ENCODE measurements at places on chromosomes 7 and 10. TPM values are rescaled to one million over a fixed set of nuclear protein-coding genes. Genes with fewer than 3 reads are reported as not detected.

GRCh38 chr10:71755179-71755879, 18.0 kb downstream of the VSIR start:
- no peak for DNase-seq

- DNase-seq, result no peak
Measured at GRCh38 chr10:89655722-89656121, 10.7 kb upstream of the PANK1 start.

GRCh38 chr7:94277236-94277635, 117.5 kb upstream of the COL1A2 start:
- DNase-seq, result no peak

DNA sequence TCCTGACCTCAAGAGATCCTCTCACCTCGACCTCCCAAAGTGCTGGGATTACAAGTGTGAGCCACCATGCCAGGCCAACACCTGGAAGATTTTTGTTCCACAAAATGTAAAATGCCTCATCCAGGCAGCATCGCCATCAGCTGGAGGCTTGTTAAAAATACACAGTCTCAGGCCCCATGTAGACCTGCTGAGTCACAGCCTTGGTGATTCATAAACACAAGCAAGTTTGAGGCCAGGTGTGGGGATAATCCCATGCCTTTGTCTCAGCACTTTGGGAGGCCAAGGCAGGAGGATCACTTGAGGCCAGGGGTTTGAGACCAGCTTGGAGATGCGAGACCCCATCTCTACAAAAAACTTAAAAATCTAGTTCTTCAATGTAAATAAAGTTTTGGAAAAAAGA, 49.1 kb upstream of the FOXK1 start:
- no peak for DNase-seq

The MMP21 gene
- not detected for total RNA-seq

The TAC1 gene
- not detected for total RNA-seq

DNA sequence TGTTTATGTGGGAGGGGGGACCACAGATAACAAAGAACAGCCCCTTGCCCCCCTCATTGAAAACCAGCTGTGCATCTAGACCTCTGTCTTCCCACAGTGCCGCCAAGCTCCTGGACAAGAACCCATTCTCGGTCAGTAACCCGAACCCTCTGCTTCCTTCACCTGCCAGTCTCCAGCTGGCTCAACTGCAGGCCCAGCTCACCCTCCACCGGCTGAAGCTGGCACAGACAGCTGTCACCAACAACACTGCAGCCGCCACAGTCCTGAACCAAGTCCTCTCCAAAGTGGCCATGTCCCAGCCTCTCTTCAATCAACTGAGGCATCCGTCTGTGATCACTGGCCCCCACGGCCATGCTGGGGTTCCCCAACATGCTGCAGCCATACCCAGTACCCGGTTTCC, 91.0 kb upstream of the PDCD4 start:
- DNase-seq, result no peak

GRCh38 chr10:78623578-78624215, 445.1 kb upstream of the ZMIZ1 start:
- DNase-seq, result no peak

DNA sequence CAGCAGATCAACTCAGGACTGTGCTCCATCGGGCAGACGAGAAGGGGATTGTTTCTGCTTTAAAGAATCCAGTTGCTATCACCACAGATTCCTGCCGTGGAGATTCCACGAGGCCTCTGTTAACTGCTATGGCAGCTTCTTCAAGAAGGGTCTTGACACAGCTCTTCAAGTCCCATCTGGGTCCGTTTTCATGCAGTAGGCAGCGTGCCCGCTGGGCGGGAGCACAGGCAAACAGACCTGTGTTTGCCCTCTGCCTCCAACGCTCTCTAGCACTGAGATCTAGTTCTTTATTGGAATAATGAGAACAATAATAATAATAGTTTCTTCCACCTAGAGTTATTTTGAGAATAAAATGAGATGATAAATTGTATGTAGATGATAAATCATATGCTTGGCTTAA, 127.2 kb upstream of the SP8 start:
- no peak for DNase-seq

DNA sequence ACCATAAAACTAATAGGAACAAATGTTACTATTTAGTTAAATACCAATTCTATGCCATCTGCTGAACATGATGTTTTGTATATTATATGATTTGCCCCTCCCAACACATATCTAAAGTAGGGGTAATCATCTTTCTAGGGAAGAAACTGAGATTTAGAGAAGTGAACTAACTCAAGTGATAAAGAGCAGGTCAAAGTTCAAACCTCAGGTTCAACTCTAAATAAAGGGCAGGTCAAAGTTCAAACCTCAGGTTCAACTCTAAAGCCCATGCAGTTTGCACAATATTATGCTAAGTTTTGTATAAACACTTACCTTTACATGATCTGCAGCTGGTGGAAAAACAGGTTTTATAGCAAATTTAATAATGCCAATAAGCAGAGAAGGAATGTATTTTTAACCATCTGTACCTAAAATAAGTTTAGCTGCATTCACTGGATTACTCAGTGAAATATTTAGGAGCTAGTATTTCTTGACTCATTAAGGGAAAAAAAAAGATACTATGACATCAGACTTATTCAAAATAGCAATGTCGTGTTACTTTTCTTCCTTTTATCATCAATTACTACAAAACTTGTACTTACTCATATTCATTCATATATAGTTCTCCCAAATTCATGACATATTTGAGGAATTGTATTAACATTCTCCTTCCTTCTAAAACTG, 1194.3 kb upstream of the CELF2 start:
- no peak for DNase-seq

The CALY gene
- not detected for total RNA-seq

The LIPK gene
- not detected for total RNA-seq

DNA sequence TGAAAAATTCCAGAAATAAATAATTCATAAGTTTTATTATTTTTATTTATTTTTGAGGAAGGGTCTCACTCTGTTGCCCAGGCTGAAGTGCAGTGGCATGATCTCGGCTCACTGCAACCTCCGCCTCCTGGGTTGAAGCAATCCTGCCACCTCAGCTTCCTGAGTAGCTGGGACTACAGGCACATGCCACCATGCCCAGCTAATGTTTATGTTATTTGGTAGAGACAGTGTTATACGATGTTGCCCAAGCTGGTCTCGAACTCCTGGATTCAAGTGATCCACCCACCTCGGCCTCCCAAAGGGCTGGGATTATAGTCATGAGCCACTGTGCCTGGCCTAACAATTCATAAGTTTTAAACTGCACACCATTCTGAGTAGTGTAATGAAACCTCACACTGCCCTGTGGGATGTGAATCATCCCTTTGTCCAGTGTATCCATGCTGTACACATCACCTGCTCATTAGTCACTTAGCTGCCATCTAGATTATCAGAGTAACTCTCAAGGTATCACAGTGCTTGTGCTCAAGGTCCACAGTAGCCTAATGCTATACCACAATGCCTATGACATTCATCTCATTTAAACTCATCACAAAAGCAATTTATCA, 17.9 kb downstream of the RTKN2 start:
- DNase-seq, result peak; percentile 51

The PTPRN2 gene
- 1.4 TPM for total RNA-seq

DNA sequence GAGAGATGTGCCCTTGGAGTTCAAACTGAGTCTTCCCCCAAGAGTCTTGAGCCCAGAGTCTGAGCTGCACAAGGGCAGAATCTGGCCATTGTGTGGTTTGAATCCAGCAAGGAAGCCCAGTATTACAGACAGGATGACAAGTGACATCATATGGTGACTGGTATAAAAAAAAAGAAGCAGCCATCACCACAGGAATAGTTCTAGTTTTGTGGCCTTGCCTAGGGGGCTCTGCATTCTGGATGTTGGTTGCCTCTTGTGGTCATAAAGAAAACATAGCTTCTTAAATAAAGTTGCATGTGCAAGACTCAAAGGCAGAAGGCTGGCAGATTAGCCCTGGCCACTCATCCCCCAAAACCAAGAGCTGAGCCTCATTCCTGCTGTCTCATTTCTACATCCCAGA, 16.8 kb upstream of the LRRC72 start:
- DNase-seq, result no peak

The TAS2R5 gene
- total RNA-seq, result 1.7 TPM

The GOLGA7B gene
- 0.21 TPM for total RNA-seq

The TSPAN12 gene
- total RNA-seq, result 4.1 TPM

DNA sequence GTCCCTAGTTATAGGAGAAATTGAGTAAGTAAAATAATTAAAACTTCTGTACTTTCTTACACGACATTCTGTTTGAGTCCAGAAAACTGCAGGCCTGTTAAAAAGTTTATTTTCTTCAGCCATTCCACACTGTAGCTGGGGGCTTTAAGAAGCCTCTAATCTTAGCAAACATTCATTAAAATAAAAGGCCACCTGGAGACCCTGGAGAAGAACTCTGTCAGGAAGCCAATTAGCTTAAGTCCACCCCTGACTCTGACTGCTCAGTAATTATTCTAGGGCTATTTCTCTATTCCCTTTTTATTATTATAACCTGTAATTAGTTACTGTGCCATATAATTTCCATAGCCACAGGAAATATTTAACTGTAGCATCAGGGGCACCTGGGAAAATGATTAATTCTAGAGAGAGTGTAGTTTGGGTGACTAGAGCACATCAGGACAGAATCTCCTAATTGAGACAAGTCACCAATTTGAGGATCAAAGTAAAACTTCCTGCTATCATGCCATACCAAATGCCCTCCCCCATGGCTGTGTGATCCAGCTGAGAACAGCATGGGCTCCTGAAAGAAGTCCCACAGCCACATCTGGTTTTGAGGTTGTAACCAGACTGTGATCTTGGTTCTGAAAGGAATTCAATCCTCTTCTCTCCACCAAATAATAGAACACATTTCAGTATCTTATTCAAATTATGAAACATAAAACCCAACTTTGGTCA, 1302.3 kb downstream of the XPNPEP1 start:
- no peak for DNase-seq

DNA sequence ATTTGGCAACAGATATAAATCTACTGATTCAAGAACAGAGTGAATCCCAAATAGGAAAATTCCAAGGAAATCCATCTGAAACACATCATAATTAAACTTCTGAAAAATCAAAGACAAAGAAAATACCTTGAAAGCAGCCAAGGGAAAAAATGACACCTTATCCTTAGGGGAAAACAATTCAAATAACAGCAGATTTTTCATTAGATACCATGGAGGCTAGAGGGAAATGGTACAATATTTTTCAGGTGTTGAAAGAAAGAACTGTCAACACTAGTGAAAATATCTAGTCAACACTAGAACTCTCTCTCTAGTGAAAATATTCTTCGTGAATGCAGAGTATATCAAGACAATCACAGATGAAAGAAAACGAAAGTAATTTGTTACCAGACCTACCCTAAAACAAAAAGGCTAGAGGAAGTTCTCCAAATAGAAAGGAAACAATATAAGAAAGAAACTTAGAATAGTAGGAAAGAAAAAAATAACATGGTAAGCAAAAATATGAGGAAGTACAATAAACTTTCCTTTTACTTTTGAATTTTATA, 5.7 kb upstream of the FAM241B start:
- no peak for DNase-seq

- DNase-seq, result peak; percentile 9
Measured at GRCh38 chr7:145915679-145916078, 200.9 kb upstream of the CNTNAP2 start.

DNA sequence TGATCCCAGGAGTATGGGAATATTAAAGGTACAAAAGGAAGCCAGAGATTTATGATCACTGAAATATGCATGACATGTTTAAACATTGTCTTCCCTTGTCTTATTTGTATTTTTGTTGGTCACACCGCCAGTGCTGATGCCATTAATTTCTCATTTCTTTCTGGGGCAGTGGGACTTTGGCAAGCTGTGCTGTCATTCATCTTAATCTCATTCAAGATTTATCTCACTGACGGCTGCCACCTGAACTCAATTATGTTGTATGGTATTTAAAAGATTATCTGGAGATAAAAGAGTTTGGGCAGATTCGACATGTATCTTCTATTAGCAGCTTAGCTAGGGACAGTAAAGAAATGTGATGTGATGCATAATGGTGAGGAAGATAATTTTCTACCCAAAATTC, 284.9 kb upstream of the PLXDC2 start:
- no peak for DNase-seq

The ARMC3 gene
- total RNA-seq, result 0.61 TPM

GRCh38 chr10:103197174-103197573, 4.1 kb upstream of the NT5C2 start:
- DNase-seq, result no peak

DNA sequence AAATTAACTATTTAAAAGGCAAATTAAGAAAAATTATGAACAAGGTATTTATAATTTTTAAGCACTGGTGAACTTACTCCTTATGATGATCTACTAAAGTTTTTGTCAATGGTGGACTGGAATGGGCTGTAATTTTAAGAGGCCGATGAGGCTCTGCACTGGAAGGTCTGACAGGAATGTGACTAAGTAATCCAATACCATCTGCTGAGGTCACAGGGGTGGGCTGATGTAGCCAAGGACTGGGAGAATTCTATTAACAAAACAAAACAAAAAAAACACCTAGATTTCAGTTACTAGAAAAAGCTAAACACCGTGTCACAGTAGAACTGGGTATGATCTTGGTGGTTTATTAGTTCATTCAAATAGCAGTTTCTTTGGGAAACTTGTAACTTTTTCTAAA, 75.9 kb downstream of the NRBF2 start:
- no peak for DNase-seq

The IL2RA gene
- not detected for total RNA-seq

DNA sequence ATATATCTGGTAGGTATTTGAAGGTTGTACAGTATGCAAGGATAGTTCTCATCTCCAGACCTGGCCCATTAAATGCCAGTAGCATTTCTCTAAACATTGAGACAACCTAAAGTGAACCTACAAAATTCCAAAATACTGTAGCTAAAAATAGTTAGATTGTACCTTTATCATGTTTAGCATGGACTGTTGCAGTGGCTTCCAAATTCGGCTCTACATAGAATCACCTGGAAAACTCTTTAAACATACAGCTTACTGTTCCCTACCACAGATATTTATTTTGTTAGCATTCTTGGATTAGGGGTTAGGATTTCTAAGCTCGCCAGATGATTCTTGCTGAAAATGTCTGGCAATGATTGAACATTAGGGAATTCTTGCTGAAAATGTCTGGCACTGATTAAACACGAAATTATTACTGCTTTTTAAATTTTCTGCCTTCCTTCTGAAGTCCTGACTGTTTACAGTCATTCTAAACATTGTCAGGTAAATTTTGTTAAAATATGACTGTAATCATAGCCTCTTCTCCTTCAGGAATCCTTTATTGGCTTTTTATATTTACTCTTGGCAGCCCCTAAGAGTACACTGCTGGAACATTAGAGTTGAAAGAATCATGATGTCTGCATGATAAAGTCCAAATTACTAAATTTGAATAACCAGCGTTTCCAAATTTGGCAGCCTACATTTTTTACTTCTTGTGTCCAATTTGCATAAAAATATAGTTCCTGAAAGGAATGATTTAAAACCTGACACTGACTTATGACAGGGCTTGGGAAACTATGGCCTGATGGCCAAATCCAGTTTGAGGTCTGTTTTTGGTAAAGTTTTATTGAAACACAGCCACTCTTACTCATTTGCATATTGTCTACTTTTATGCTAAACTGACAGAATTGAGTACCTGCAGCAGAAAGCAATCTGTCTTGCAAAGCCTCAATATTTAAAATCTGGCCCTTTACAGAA, 40.3 kb downstream of the SHOC2 start:
- no peak for DNase-seq

- DNase-seq, result no peak
Measured at GRCh38 chr7:9210114-9210513, 776.7 kb downstream of the NXPH1 start.

- no peak for DNase-seq
Measured at GRCh38 chr7:4103352-4104091, 578.6 kb upstream of the FOXK1 start.

The TMEM184A gene
- total RNA-seq, result 16.5 TPM

Measured in Caco-2 (cell line).